ENCODE measurements at places on chromosomes 13 and 19.

GRCh38 chr19:48685583-48685982 is 10.2 kb upstream of the FUT2 start:
- DNase-seq = no peak

DNA sequence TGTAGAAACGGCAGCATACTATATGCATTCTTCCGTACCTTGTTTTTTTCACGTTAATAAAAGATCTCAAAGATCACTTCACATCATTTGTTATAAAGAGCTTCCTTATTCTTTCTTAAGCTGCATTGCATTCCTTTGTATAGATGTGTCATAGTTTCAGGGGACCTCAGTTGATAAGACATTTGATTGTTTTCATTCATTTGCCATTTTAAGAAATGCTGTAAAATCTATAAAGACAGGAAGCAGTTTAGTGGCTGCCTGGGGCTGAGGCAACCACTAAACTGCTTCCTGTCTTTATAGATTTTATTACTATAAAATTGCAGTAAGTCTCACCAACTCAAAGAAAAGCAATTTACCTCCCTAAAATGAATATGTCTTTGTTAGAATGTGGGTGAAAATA is 59.4 kb downstream of the ZDHHC20 start:
- DNase-seq = no peak

- peak; percentile 9 for DNase-seq
Measured at GRCh38 chr19:33487901-33488800, 33.4 kb downstream of the PEPD start.

- no peak for DNase-seq
Measured at GRCh38 chr19:29413435-29413834, 112.4 kb upstream of the VSTM2B start.

DNA sequence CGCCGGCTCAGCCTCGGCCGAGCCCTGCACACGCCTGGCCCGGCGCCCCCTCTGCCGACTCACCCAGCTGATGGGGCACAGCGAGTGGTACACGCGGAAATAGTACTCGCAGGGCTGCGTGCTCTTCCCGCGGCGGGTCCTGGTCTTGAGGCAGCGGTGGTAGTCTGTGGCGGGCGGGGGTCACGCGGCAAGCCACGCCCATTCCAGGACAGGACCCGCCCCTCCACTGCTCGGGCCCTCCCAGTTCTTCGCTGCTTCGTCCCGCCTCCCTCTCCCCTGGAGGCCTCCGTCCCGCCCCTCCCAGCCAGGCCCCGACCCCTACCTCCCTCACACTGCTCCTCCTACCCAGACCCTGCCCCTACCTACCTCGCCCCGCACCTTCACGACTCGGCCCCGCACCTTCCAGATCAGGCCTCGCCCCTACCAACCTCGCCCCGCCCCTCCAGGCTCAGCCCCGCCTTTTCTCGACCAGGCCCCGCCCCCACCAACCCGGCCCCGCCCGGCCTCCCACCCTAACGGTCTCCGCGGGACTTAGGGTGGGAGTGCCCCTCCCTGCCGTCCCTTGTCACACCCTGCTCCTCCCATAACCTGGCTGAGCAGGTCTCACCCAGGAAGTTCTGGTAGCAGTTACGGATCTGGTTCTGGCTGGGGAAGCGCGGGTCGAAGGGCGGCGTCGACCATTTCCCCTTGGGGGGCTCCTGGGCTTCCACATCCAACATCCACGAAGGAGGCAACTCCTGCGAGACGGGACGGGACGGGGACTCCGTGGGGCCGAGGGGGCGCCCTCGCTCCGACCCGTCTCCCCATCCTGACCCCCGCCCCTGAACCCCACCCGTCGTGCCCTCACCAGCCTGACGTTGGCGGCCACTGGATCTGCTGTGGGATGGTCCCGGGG is 469 bp downstream of the COX6B2 start:
- DNase-seq = no peak

GRCh38 chr13:75797239-75797638 is 161.1 kb downstream of the LMO7 start:
- DNase-seq = no peak

DNA sequence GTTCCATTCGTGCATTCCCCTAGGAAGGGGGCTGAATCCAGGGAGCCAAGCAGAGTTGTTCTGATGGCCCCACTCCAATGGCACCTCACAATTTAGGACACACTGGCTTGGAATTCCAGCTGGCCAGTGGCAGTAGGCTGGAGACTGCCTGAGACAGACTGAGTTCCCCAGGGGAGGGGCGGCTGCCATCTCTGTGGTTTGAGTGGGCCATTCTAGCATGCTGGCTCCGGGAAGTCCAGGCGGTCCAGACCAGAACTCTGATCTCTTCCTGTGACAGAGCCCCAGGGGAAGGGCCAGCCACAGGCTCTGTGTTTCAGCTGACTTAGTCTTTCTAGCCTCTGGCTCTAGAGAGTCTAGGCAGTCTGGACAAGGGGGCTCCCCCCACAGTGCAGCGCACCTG is 29.5 kb upstream of the SLC7A1 start:
- DNase-seq = no peak

GRCh38 chr19:41895745-41896580 is 13.0 kb downstream of the ARHGEF1 start:
- DNase-seq = no peak

DNA sequence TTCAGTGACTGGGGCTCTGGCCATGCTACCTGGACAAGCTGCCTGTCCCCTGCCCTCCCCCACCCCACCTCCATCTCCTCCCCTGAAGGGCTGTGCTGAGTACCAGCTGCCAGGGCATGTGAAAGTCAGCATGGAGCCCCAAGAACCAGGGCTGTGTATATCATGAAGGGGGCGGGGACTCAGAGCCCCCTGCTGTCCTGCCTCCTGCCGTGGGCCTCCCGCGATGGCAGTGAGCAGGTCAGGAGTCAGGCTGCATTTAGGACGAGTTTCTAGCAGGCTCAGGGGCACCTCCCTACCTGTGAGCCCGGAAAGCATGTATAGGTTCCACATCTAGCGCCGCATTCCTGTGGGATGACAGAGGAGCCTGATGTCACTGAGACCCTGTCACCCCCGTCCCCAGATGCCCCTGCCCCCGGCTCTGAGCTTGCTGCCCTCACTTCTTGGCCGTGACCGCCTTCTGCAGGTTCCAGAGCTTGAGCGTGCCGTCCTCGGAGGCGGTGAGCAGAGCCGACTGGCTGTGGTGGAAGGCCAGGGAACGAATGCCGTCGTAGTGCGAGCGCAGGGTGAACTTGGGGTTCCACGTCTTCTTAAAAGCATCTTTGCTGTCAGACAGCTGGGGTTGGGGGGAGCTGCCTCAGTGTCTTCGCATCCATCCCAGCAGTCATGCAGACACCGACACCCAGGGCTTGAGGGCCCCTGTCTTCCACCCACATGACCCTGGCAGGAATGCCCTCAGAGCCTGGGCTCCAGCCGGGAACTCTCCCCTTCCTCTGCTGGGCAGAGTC is 8.3 kb upstream of the PRKD2 start:
- no peak for DNase-seq

All from caudate nucleus (tissue), 63 donors.